ENCODE measurements at places on chromosomes 3 and 15.

DNA sequence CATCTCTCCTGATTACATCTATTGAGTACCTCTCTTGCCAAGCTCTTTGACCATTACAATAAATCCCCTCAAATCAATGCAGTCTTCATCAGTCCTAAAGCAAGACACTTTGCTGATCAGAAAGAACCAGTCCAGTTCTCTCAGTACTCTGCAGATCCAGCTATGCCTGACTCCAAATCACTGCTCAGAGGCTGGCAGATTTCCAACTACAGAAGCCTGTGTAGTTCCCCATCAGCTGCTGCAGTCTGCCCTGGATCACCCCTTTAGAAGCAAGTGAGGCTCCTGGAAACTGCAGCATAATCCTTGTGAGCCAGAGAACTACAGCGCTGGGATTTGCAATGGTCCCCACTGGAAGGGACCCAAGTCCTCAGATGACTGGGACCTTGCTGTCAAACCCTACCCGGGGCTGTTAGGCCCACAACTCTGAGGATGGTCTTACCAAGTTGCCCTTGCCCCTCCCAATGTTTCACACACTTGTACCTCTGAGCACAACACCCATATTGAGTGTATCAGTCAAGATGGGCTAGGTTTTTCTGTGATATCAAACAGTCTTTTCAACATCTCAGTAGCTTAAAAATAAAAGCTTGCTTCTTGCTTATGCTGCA is 81.9 kb upstream of the TOPAZ1 start:
- DNase-seq = no peak

- DNase-seq = no peak
Measured at GRCh38 chr3:33117461-33117860, 3.6 kb downstream of the CRTAP start.

DNA sequence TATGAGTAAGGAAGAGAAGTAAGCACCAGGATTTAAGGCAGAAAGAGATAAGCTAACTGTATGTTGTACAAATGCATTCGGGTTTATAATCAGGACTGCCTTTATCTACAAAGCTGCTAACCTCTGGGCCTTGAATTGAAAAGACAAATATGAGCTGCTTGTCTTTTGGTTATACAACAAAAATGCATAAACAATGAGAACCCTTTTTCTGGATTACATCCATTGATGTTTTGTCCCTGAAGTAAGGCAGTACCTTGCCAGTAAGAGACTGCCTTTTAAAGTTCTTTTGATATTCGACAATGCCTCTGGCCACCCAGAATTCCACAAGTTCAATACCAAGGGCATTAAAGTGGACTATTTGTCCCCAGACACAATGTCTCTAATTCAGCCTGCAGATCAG is 280.7 kb downstream of the ZNF621 start:
- no peak for DNase-seq

DNA sequence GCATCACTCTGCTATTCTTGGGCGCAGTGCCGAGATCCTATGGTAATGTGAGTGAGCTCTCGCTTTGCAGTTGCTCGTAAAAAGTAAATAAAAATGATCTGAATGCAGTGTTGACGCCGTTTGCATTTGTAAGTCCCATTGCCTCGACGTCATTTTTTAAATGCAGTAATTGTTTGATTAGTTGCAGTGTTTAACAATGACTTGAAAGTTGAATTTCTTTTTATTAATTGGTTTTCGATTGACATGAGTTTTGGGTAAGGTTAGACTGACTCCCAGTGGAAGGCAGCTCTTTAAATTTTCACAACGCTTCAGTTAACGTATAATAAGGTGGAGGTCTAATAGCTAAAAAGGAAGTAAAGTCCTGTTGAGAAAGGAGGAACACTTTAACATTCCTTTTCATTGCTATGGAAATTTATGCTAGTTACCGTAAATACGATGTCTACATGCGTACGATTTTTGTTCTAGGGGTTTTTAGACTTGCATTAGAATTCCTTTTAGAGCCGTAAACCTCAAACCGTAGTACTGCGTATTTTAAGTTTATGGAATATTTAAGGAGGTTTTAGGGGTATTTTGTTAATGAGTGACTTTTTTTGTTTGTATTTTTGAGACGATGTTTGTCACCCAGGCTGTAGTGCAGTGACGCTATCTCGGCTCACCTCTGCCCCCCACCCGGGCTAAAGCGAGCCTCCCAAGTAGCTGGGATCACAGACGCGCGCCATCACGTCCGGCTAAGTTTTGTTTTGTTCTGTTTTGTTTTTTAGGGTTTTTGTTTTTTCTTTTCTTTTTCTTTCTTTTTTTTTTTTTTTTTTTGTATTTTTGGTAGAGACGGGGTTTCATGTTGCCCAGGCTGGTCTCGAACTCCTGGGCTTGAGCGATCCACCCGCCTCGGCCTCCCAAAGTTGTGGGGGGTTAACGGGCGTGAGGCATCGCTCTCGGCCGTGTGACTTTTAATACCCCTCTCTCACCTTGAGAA is 1.4 kb downstream of the MORF4L1 start:
- no peak for DNase-seq

DNA sequence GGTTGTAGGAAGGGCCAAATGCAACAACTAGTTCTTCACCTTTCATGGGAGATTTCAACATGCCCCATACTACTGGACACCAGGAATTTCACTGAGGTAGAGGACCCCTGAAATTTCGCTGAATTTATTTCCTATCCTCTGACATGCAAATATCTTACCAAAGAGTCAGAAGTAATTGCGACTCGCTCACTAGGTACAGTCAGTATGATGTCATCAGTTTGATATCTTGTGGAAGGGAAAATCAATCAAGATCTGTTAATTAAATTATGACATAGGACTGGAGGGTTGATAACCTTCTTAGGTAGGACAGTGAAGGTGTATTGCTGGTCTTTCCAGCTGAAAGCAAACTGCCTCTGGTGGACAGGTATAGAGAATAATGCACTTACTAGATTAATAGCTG is 74.9 kb upstream of the TNIK start:
- no peak for DNase-seq

GRCh38 chr15:83306561-83306960 is 22.1 kb upstream of the BNC1 start:
- no peak for DNase-seq

DNA sequence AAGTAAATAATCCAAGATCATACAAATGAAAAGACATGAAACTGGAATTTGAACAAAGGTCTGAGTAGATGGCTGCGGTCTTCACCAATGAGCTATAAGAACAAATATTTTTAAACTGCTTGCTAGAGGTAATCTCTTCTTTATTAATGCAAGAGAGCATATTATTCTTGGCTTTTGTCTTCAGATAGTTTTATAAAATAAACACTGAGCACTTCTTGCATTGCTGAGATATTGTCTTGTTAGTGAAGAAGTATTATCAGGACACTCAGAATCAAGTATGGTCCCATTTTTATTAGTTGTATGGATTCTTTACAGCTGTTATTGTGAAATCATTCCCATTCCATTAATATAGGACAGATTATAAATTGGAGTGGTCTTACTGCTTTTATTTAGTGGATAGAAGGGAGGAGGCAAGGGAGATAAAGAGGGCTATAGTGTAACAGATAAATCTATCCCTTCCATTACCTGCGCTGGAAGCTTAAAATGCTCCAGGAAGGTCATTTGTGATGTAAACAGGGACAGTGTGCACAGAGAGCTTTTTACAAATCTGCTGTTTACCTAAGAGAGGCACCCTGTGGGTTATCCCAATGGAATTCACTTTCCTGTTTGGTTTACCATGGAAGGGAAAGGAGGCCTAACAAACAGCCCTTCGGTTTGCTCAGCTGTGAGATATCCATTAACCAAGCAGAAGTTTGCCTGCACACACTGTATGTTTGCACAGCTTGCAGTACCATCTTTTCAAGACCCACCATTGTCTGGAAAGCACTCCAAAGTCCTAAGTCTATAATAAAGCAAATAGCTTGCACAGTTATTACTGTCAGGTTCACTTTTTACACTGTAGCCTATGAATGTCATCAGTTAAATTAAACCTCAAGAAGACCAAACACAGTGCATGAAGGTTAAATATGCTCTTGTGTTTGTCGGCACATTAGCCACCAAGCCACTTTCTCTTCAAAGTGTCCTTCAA is 347.7 kb upstream of the TGFBR2 start:
- peak; percentile 88 for DNase-seq

- no peak for DNase-seq
Measured at GRCh38 chr3:81910244-81910852, 148.9 kb upstream of the GBE1 start.

DNA sequence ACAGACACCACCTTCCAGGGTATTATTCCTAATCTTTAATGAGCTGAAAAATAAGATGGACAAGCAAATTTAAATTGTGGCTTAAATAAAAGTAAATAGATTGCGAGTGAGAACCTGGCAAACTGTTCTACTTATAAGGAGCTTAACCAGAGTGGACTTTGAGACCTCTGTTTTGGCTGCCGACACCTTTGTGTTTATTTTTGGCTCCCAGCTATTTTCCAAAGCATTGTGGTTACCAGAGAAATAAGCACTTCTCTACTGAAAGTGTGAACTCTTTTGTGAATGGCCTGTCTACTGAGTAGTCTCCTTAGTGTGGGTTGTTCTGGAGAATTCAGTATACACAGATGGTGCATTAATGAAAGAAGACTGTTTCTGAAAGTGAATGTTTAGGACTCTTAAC is 109.4 kb downstream of the ATP8B4 start:
- no peak for DNase-seq

GRCh38 chr3:48928679-48929078 is 10.0 kb downstream of the ARIH2 start:
- no peak for DNase-seq

- DNase-seq = no peak
Measured at GRCh38 chr3:117893001-117893400, 1141.6 kb downstream of the IGSF11 start.

DNA sequence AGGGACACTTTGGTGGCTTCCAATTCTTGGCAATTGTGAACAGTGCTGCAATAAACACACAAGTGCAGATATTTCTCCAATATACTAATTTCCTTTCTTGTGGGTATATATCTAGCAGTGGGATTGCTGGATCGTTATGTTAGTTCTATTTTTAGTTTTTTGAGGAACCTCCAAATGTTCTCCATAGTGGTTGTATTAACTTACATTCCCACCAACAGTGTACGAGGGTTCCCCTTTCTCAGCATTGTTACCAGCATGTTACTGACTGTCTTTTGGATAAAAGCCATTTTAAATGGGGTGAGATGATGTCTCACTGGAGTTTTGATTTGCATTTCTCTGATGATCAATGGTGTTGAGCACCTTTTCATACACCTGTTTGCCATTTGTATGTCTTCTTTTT is 92.8 kb downstream of the DAPK2 start:
- DNase-seq = no peak

GRCh38 chr3:8757551-8758518 is 11.6 kb downstream of the OXTR start:
- no peak for DNase-seq

DNA sequence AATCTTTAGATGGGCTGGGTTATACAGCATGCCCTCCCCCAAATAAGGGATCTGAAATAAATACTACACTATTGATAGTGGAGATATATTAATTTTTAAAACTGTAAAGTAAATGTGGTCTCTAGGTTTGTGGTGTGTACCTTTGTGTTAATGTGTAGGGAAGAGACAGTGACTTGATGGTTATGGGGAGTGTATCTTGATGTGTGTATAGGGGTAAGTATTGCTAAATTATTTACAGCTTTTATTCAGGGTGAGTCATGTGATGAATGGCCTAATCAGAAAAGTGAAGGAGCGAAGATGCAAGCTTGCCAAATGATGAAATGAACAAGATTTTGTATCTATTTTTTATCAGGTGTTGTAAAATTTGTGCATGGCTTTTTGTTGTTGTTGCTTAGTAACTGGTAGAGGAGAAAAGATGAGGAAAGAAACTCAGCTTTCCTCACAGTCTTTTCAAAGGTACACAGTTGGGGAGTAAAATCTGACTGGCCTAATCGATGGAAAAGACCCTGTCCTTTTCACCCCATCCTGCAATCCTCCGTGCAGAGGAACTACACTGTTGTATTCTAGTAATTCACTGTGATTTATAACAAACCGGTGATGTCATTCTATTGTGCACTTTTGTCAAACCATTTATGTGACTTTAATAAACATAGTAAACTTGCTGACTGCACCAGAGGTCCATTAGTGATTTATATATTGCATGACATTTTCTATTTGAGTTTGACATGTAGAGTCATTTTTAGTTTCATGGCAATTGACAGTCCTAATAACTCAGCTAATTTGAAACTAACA is 17.7 kb downstream of the FEM1B start:
- DNase-seq = no peak

GRCh38 chr15:28094732-28095521 is 4.2 kb downstream of the OCA2 start:
- DNase-seq = no peak

GRCh38 chr15:26564361-26564760 is 208.5 kb downstream of the GABRB3 start:
- DNase-seq = no peak
